Retinal pigment epithelial cell (primary cell): ENCODE measurements at places on chromosomes 1 and 21.

DNA sequence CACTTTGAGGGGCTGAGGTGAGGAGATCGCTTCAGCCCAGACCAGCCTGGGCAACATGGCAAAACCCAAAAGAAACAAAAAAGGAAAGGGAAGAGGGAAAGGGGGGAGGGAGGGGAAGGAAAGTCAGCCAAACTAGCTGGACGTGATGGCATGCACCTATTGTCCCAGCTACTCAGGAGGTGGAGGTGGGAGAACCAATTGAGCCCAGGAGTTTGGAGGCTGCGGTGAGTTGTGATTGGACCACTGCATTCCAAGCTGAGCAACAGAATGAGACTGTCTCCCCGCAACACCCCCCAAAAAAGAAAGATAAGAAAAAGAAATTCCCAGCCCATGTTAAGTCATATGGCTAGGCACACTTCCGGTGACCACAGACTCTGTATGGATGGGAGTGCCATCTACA lies 128.4 kb downstream of the PTPN14 start:
- no peak for DNase-seq

- DNase-seq, result no peak
Observed at GRCh38 chr1:224751624-224752311, 135.7 kb downstream of the CNIH3 start.

GRCh38 chr1:175252561-175252960 lies 60.0 kb upstream of the KIAA0040 start:
- no peak for DNase-seq

DNA sequence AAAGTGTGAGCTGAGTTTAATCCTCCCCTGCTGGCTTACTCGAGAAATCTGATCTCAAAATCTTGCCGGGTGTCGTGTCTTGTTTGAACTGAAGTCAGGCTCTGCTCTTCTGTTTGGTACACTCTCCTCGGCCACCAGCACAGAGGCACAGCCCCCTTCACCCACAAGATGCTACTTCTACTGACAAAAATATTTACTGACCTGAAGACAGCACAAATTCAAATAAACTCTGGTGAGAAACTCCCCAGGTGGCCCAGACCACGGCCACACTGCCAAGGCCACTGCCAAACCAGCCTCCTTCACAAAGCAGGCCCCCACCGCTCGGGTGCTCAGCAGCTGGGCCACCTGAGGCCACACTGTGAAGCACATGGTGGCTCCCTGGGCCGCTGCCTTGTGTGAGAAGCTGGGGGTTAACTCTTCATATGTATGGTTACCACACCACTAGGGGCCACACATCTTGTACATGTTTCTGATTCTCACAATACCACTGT lies 80.6 kb downstream of the TGFBR3 start:
- DNase-seq, result no peak

GRCh38 chr1:214764502-214764901 lies 161.5 kb downstream of the CENPF start:
- DNase-seq, result no peak

GRCh38 chr1:196779093-196779492 lies 4.5 kb downstream of the CFHR3 start:
- DNase-seq, result no peak

- DNase-seq, result no peak
Observed at GRCh38 chr1:30920827-30921226, 12.3 kb upstream of the SDC3 start.
